ENCODE measurements at places on chromosomes 1 and 21. TPM values are rescaled to one million over a fixed set of nuclear protein-coding genes. Genes with fewer than 3 reads are reported as not detected.

S100A9 gene
- 6.8 TPM for total RNA-seq

NPL gene
- total RNA-seq = 4.7 TPM

PTPRC gene
- total RNA-seq = 127 TPM

- no peak for DNase-seq
These were observed 23.1 kb upstream of the PTBP2 start for GRCh38 chr1:96698342-96698983.

- no peak for DNase-seq
These were observed 283.8 kb downstream of the SDCCAG8 start for GRCh38 chr1:243539636-243540035.

DNA sequence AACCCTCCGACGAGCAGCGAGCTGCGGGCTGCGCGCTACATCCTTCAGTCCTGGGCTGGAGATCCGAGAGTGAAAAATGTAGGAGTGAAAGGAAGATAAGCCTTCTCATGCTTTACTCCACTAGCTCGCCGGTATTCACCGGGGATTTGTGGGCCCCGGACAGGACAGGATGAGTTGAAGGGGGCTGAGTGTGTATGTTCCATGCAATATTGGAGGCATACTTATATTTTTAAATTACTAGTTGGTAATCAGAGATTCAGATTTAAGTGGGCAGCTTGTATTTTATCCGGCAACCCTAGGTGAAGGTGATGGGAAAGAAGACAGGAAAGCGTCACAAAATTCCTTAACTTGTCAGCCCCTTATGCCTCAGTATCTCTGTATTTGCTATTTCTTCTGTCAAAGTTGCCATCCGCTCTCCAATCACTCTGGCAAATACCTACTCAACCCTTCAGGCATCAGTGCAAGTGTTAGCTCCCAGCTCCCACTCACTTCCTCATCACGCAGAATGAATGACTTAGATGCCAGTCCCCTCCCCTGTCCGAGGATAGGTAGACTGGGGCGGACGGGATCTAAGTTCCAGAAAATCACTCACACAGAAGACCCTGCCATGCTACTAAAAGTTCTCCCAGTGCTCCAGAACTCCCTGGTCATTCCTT lies 503 bp upstream of the PIGM start:
- DNase-seq = no peak

DNA sequence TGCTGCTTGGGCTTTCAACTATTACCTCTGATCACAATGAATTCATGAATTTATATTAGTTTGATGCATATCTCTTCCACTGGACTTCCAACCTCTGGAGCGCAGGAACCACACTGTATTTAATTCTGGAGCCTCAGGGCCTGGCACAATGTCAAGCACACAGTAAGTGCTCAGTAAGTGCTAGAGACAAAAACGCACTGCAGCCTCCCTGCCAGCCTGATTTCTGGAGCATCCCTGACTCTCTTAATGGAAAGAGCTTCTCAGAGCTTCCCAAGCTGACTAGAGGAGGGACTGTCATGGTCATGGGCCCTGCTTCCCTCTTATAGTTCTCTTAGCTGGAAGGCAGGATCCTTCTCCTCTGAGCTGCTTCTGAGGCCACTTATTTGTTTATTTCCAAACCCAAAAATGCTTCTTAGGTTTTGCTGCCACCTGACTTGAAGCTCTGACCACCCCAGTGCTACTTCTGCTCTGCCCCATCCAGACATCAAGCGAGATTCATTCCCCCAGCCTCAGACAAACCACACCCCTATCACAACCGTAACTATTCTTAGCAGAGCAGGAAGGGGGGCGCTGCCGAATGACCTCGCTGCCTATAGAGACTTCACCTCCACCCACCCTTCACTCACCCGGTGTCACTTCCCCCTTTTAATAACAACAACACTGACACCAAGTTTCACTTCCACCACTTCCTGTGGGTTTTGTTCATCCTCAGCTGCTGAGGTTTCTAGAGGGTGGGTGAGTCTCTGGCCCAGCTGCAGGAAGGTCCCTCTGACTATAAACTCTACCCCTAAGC lies 33.6 kb downstream of the NUAK2 start:
- DNase-seq = no peak
